NCI-H1048 (cell line): ENCODE measurements at places on chromosomes 12 and 14.

GRCh38 chr12:51524386-51524901, 66.6 kb upstream of the SCN8A start:
- DNase-seq: no peak

DNA sequence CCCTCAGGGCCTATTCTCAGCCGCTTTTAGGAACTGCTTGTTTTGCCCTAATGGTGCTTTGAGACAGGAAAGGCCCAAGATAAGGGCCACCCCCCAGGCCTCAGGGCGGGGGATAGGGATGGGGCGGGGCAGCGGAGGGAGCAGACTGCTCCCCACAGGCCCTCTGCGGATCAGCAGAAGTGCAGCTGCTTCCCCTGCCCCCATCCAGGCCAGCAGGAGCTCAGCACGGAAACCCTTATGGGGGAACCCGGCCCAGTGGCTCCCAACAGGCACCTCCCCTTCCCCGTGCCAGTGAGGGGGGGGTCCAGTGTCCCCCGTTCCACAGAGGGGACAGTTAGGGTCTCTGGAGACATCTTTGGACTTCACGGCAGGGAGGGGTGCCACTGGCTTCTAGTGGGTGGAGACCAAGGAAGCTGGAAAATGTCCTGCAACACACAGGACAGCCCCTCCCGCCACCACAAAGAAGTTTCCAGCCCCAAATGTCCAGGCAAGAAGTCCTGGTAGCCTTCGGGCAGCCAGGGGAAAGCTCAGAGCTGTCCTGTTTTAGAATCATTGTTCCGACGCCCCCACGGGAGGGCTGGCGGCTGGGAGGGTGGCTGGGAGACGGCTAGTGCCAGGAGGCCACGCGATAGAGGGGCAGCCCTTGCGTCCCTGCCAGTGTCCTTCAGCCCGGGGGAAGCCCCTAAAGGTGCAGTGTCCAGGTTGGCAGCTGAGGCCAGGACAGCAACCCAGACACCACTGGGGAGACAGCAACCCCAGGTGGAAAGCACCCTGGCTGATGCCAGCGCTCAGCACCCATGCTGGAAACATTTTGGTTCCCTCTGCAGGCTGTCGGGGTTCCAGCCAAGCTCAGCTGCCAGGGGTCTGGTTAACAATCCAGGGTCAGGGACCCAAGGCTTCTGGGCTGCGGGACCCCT, 10.4 kb upstream of the GPR132 start:
- no peak for DNase-seq

DNA sequence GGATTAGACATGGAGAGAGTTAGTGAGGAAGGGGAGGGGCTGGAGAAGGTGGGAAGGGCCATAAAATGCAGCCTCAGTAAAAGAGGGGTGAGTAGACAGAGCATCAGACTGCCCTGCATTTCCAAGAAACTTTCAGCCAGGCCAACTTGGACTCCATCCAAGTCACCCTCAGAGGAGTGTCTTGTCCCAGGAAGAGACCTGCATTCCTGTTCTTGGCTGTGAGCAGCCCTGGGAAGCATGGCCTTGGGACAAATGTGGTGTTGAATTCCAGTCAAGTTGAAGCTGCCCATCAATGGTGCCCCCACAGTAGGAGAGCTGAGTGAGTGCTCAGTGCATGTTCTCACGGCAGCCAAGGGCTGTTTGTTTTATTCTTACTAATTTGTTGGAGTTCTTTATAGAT, 35.0 kb upstream of the TUNAR start:
- DNase-seq: no peak

DNA sequence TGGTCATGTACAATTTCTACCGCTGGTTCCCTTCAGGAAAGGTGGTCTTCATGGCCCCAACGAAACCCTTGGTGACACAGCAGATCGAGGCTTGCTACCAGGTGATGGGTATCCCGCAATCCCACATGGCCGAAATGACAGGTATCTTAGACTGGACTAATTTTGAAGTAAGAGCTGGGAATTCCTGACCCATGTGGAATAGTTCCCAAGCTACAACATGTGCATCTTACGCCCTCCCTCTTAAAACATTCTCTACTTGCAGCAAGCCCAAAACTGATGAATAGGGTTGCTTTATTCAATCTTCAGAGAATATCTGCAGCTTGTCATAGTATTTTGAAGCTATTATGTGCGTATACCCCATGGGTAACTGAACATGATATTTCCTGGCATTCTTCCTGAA, 669 bp downstream of the FANCM start:
- no peak for DNase-seq

DNA sequence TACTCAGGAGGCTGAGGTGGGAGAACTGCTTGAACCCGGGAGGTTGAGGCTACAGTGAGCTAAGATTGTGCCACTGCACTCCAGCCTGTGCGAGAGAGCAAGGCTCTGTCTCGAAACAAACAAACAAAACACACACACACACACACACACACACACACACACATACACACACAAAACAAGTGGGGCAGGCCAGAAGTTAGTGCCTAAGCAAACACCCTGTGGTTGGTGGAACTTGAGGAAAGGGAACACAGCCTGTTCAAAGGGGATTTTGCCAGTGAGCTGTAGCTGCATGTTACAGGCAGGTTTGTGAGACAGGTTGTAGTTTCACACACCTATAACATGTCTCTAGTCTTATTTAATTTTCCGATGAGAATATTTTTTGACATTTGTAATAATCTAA, 175.3 kb upstream of the CLEC14A start:
- DNase-seq: no peak

GRCh38 chr14:32813401-32813800, 125.3 kb upstream of the NPAS3 start:
- DNase-seq: no peak

DNA sequence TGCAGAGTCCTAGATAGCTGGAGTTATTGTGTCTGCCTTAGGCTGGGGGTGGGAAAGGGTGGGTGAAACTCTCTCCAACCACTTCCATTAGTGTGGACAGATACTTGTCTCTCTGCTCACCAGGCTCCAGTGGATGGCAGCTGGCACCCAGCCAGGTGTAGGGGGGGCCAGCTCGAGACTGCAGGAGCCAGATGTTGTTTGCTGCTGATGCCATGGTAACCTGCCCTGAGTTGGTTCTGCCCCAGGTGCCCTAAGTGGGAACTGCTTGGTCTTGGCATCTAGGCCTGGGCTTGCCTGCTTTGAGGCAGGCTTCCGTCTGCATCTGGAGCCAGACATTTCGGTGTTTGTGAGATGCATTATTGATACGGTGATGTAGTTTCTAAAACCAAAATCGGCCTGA, 82.2 kb downstream of the ADCK1 start:
- DNase-seq: no peak
